ENCODE measurements at places on chromosomes 2 and 18.

GRCh38 chr2:105143467-105144151, 97.9 kb upstream of the GPR45 start:
- DNase-seq: peak; percentile 56

DNA sequence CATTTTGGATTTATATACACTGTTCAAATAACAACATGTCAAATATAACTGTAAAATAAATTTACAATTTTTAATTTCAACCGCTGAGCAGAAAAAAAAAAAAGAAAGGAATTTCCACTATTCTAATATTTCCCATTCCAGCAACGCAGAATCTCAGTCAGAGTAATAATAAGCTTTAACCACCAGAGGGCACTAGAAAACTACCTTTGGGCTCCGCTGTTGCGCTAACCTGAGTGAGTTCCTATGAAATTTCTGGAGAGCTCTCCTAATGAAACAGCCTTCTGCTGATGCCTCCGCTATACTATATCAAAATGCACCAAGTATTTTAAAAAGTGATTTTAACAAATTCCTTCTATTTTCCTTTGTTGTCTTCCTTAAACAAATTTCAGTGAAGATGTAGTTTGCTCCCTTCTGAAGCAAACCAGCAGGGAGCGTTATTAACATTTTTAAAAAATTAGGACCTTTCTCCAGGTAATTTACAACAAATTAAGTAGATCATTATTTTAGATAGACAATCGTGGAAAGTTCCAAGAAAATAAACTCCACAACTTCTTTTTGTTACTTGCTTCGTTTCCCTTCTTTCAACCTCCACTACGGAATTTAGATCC, 23.0 kb downstream of the ERMN start:
- peak; percentile 33 for DNase-seq

DNA sequence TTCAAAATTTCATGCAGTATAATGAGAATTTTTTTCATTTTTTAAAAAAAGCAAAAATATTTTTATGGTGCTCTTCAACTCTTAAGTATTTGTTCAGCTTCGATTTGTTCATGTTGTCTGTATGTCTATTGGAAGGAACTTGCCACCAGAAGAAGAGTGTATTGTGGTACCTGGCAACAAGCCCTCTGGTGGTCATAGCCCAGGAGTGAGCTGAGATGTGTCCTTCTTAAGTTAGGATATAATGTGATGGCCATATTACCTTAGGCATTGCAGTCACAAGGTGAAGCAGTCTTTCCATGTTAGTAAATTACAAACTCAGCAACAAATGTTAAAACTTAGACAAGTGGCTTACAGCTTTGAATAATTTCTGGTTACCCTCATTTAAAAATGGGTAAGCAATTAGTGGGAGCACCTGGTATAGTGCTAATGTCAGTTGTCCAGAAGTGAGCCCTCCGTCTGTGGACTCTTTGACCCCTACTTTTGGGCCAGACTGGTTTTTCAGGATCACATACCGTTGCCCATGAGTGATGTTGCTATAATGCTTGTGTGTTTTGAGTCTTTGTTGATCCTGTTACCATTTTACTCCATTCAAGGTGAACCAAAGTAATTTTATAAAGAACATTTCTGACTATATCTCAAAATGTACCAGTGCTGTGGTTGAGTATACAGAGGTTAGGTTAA, 57.4 kb downstream of the MYO1B start:
- peak; percentile 23 for DNase-seq

DNA sequence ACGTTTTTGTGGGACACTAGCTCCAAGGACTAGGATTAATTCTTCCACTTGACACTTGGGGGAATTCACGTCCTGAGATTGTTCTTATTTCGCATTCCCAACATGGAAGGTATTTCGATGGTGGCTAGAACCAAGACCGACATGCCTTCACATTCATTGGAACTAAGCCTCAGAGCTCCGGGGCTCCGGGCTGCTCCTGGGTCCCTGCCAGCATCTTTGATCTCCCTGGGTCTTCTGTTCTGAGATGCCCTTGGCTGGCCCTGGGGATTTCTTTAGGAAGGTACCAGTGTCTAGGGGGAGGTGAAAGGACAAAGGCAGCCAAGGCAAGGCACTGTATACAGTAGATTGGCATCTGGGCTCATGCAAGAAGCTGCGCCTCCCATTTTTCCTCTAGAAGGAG, 76.8 kb downstream of the DYSF start:
- DNase-seq: no peak

DNA sequence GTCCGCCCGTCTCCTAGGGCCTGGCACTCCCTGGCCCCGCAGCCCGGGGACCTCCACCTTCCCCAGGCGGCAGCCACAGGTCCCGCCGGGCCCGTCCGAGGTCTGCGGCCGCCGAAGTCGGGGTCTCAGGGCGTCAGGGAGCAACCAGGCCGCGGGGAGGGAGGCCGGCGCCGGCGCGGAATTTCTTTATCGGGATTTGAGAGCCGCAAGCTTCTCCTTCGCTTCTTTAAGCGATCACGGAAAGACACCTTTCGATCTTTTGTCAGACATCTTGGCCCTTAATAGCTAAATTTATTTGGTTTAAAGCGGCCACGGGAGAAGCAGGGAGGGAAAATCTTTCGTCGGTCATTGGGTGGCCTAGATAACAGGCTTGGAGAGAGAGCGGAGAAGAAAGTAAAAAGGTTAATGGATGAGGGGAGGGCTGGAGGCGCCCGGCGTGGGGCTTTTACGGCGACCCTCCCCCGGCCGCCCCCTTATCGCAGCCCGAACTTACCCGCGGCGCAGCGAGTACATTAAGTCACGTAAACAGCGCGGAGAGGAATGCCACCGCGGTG, 4.3 kb upstream of the GATA6 start:
- DNase-seq: no peak

GRCh38 chr2:71647356-71647755, 194.0 kb downstream of the DYSF start:
- DNase-seq: no peak

- no peak for DNase-seq
Observed at GRCh38 chr2:60510713-60511112, 42.7 kb downstream of the BCL11A start.

DNA sequence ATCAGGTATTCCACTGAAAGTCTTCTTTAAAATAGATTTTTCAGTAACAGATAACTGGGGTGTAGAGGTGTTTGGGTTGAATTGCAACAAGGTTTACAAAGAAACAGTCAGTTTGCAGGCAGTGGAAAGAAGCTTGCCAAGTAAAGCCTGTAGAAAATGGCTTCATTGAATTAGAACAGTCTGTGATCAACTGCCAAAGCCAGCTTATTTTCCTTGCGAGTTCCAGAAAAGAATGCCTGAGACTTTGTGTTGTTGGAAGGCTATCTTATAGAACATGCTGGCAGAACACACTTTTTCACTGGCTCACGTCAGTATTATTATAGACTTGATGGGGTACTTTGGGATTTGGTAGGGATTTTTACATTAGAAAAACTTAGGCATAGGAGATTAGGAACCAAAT, 601.0 kb downstream of the XIRP2 start:
- no peak for DNase-seq

- DNase-seq: no peak
Observed at GRCh38 chr2:8714283-8714682, 32.4 kb downstream of the ID2 start.

GRCh38 chr2:68230241-68231060, 21.9 kb downstream of the PPP3R1 start:
- DNase-seq: no peak

- DNase-seq: no peak
Observed at GRCh38 chr2:222641336-222641735, 14.6 kb downstream of the FARSB start.

DNA sequence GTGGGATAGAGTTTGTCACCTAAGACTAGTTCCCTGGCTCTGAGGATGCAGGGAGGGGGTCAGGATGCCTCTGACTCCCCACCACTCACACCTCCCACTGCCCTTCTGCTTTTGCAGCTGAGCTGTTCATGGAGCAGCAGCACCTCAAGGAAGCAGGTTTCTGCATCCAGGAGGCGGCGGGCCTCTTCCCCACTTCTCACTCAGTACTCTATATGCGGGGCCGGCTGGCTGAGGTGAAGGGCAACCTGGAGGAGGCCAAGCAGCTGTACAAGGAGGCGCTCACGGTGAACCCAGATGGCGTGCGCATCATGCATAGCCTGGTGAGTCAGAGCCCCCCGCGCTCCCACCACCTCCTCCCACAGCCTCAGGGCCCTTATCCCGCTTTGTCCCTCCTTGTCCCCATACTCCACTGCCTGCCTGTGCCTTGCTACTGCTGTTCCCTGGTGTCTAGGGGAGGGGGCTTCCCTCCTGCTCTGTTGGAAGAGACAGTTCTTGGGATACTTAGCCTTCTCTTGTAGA, 94.4 kb downstream of the STPG4 start:
- DNase-seq: no peak

- DNase-seq: peak; percentile 87
Observed at GRCh38 chr2:39128919-39129391, 8.1 kb upstream of the SOS1 start.

DNA sequence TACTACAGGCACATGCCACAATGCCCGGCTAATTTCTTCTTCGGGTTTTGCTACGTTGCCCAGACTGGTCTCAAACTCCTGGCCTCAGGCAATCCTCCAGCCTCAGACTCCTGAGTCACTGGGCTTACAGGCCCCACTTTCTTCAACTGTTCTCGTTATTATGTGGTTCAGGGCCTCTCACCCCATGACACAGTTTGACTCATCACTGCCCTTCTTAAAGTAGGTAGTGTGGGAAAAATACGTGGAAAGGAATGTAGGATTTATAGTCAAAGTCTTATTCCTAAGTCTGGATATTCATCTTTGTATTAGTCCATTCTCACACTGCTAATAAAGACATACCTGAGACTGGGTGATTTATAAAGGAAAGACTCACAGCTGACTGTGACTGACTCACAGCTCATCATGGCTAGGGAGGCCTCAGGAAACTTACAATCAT, 19.4 kb downstream of the CENPA start:
- DNase-seq: no peak

DNA sequence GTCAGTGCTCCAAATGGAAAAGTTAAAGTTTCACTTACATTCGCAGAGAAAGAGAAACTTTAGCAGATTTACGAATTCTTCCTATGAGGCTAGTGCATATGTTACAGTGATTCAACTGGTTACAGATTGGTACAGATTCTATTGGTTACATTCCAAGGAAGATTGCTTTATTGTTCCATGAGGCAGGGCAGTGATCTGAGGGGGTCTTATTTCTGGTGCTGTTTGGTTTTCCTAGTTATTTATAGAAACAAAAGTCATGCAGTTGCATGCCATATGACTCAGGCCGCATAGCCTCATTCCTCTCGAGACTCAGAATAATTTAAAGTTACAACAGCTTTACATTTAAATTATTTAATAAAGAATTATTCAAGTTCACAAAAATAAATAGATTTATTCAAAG, 385.4 kb upstream of the SYT4 start:
- no peak for DNase-seq

- peak; percentile 79 for DNase-seq
Observed at GRCh38 chr2:33598561-33599174, 431 bp downstream of the FAM98A start.

DNA sequence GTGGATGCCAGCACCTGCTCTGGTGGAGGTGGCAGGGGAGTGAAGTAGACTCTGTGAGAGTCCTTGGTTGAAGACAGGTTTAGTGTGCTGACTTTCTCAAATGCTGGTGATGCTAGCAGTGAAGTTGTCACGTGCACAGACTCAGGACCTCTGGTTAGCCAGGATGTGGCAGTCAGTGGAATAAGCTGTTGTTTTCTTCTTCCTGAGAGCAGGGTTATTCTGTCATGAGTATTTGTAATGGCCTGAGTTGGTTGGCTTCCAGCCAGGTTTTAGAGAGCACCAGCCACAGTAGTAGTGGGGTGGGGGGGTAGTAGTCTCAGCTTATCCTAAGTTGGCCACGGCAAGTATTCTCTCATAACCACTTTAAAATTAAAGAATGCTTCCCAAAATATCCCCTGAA, 238.5 kb upstream of the FBXO11 start:
- peak; percentile 31 for DNase-seq

DNA sequence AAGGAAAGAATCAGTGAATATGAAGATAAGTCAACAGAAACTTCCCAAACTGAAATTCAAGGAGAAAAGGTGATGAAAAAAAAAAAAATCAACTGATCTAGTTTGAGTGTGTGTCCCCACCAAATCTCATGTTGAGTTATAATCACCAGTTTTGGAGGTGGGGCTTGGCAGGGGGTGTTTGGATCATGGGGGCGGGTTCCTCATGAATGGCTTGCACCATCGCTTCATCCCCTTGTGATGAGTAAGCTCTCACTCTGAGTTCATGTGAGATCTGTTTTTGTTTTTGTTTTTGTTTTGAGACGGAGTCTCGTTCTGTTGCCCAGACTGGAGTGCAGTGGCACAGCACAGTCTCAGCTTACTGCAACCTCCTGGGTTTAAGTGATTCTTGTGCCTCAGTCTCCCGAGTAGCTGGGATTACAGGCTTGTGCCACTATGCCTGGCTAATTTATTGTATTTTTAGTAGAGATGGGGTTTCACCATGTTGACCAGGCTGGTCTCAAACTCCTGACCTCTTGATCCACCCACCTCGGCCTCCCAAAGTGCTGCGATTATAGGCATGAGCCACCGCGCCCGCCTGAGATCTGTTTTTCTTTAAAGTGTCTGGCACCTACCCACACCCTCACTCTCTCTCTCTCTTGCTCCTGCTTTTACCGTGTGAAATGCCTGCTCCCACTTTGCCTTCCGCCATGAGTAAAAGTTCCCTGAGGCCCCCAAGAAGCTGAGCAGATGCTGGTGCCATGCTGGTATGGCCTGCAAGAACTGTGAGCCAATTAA, 4.0 kb upstream of the SLC66A2 start:
- peak; percentile 52 for DNase-seq

DNA sequence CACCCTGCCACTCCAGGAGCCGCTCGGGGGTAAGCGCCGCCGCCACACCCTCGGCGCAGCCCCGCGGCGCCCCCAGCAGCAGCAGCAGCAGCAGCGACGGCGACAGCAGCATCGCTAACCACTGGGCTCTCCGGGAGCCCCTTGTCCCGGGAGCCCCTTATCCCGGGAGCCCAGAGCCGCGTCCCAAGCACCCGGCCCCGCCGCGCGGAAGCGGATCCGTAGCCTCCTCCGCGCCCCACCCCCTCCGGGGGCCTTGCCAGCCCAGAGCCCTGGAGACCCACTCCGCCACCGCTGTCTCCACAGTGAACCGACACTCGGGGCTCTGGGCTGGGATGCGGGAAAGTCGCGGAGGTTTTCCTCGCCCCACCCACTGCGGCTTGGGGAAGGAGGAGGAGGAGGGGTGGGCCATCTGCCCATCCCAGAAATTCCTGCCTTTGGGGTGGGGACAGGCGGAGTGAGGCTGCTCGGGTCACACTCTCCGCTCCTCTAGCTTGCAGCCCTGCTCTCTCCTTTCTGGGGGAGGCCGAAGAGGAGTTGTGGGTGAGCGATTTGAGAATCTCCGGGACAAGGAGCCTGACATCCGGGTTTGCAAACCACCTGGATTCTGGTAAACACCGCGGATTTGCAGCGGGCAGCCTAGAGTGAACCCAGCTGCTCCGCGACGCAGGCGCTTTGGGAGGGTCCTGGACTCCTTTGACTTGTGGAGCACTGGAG, at the start of gene PLA2R1:
Gene PLA2R1 (minus strand): TSS at position 324 of the 714 bp plus-strand sequence. CDS start 212 bp downstream, at position 112.
- DNase-seq: no peak

DNA sequence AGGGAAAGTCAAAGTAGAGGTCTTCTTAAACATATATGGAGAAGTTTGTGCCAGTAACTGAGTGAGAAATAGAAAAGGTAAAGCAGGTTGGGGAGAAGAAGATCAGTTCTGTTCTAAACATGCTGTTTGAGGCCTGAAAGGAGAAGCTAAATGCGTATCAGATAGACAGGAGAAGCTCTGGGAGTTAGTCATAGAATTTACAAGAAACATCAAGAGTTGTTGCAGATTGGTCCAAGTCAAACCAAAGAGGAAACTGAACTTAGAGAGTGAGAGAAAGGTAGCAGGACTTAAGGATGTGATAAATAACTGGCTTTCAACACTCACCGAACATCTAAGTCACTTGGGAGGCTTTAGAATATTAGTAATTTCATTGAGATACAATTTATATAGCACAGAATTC, 29.2 kb upstream of the CERS6 start:
- DNase-seq: no peak

- DNase-seq: no peak
Observed at GRCh38 chr2:75204833-75205232, 5.5 kb upstream of the TACR1 start.

Data from activated CD8-positive, alpha-beta T cell treated with anti-CD3 and anti-CD28 coated beads for 36 hours (primary cell).